ENCODE measurements at places on chromosomes 2 and 18.

DNA sequence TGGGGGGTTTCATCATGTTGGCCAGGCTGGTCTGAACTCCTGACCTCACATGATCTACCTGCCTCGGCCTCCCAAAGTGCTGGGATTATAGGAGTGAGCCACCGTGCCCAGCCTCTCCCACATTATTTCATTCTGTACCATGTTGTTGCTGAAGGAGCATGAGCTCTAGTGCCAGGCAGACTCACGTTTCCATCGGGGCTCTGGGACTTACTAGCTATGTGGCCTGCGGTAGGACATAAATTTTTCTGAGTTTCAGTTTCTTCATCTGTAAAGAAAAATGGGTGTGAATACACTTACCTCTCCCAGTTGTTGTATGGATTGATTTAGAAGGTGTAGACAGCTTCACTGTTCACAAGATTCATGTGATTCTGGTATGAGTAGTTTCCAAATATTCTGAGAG, 30.8 kb upstream of the CCL20 start:
- no peak for DNase-seq

- DNase-seq, result no peak
Observed at GRCh38 chr2:216850665-216851322, 9.1 kb downstream of the TNP1 start.

- no peak for DNase-seq
Observed at GRCh38 chr2:135063210-135063609, 11.1 kb downstream of the RAB3GAP1 start.

DNA sequence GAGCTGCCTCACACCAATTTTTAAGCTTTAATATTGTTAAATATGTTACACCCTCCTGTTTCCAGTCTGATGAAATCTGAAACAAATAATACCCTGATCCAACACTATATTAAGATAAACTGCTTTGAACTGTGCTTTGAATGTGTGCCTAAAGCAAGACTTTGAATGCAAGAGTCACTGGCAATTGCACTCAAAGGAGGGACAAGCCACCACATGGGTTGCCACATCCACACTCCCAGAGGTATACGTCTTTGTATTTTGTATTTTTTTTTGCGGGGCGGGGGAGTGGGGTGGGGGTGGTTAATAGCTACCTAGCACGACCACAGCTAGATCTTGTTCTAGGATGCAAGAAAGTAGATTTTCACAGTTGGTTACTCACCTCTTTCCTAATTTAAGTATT, 1.8 kb upstream of the ZEB2 start:
- DNase-seq, result no peak

DNA sequence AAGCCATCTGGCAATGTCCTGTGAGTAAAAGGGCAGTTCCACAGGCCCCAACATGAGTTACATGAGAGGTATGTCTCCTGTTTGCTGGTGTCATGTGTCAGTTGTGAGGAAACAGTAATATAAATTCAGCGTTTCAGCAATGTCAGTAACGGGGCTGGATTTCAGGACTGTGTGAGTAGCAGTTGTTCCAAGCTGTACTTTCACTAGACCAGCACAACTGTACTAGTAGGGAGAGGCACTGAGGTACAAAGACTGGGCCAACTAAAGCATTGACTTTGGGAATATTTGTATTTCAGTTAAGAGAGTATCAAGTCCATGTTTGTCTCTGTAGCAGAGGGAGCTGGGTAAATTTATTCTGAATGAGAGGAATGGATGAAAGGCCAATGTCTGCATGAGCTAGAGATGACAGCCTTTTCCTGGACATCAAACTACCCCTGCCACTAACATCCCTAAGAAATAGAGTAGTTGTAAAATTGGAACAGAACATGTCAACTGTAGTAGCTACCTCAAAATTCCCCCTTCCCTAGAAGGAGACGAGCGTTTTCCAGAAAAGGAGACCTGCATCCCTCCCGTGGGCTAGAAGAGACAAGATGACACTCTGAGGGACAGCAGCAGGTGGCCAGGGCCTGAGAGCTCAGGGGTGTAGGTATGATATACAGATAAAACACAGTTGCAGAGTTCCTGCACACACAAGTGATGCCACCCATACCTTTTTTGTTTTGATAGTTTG, 24.4 kb downstream of the EIF4E2 start:
- DNase-seq, result no peak

DNA sequence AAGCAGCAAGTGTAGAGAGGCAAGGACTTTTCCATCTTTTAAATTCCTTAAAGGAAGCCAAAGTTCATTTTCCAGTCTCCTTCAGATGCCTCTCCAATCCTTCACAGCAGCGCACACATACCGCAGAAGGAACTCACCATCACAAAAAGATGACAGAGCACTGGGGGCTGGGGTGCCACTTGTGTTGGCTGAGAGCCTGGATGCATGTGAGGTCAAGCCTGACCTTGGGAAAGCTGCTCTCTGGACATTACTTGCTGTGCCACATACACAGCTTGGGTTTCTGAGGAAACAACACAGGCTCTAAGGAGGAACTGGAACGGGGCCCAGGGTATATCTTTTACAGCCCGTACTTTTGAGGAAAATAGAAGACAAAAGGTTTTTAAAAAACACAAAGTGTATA, 364.3 kb upstream of the MEX3C start:
- DNase-seq, result no peak

GRCh38 chr2:133570542-133570941, 2.3 kb upstream of the NCKAP5 start:
- no peak for DNase-seq

GRCh38 chr18:8911408-8912340, 190.8 kb upstream of the NDUFV2 start:
- DNase-seq, result no peak

GRCh38 chr2:99504844-99505584, 15.2 kb upstream of the REV1 start:
- DNase-seq, result no peak

- no peak for DNase-seq
Observed at GRCh38 chr18:47611649-47612048, 318.8 kb downstream of the SMAD2 start.

GRCh38 chr18:55753643-55754263, 165.8 kb upstream of the TCF4 start:
- no peak for DNase-seq

GRCh38 chr18:59271606-59272220, 1.5 kb downstream of the RAX start:
- peak; percentile 24 for DNase-seq

GRCh38 chr18:70082430-70082829, 123.1 kb downstream of the RTTN start:
- no peak for DNase-seq

GRCh38 chr2:184581391-184581790, 16.9 kb upstream of the ZNF804A start:
- no peak for DNase-seq

DNA sequence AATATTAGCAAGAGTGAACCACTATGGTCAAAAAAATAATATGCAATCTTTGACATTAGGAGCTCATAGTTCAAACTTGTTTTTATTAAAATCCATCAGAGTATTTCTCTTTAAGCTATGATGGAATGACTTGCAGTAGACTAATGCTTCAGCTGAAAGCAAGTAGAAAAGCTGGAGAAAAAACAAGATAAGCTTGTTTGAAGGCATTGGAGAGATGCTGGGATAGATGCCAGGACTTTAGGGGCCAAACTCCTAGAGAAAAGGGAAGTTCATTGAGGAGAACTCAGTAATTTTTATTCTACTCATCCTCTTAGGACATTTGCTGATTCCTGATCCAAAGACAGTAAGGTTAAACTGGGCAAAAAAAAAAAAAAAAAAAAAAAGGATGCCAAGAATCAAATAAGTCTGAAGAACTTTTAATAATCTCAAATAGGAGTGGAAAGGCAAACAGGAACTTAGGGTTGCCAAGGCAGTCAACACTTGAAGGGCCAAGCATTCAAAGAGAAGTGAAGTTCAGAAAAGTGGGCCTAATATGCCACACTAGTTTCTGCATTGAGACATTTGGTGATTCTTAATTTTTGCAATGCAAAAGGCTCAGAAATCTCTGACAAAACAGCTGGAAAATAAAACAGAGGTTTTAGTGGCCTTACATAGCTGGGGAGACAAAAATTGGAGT, 19.7 kb upstream of the AFF3 start:
- no peak for DNase-seq

DNA sequence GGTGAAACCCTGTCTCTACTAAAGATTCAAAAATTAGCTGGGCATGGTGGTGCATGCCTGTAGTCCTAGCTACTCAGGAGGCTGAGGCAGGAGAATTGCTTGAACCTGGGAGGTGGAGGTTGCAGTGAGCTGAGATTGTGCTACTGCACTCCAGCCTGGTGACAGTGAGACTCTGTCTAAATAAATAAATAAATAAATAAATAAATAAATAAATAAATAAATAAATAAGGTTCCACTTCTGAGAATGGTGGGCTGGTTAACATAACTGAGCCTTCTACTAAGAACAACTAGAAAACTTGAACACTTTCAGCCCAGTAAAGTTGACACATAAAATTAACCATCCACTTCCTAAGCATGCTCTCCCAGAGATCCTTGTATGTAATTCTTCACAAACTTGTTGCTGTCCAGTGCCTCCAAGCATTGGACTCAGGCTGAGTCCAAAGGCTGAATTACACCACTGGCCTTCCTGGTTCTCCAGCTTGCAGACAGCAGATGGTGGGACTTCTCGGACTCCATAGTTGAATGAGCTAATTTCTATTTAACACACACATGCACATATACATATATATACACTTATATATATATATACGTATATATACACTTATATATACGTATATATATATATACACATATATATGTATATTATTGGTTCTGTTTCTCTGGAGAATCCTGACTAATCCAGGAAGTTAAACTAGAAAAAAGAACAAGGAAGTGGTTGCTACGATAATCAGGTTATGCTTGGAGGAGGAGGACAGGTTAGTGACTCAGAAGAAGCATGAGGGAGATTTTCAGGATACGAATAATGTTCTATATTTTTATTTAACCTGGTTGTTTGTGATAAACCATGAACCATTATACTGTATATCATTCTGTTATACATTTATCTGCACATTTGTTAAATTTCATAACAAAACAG, 348.8 kb downstream of the METTL4 start:
- no peak for DNase-seq

DNA sequence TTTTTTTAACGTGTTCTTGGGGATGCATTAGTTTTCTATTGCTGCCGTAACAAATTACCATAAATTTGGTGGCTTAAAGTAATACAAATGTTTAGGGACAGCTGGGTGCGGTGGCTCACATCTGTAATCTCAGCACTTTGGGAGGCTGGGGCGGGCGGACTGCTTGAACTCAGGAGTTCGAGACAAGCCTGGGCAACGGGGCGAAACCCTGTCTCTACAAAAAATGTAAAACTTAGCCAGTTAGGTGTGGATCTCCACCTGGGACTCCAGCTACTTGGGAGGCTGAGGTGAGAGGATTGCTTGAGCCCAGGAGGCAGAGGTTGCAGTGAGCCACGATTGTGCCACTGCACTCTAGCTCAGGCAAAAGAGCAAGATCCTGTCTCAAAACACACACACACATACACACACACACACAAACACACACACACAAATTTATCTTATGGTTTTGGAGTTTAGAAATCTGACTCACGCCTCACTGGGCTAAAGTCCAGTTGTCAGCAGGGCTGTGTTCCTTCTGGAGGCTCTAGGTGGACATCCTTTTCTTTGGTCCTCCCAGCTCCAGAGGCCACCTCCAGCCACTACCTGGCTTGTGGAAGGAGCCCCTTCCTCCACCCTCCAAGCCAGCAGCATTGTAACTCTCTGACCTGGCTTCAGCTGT, 76.1 kb downstream of the SEPTIN10 start:
- DNase-seq, result no peak

GRCh38 chr2:179561702-179562101, 297.1 kb upstream of the SESTD1 start:
- DNase-seq, result no peak

DNA sequence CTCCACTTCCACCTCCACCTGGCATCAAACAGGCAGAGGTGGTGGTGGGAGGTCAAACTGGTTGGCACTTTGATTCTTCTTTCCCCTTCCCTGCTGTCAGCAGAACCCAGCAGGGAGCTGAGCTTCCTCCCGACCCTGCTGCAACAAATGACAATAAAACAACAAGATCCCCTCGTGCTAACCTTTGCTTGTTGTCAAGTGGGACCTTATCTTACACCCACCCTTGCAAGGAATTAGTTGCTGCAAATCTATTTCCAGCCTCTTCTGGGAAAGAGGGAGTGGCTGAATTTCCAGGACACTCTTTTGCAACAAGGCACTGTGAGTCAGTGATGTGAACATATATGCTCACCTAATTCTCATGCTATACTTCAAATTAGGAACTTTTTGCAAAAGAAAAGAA, 655.1 kb downstream of the DSC3 start:
- peak; percentile 4 for DNase-seq

DNA sequence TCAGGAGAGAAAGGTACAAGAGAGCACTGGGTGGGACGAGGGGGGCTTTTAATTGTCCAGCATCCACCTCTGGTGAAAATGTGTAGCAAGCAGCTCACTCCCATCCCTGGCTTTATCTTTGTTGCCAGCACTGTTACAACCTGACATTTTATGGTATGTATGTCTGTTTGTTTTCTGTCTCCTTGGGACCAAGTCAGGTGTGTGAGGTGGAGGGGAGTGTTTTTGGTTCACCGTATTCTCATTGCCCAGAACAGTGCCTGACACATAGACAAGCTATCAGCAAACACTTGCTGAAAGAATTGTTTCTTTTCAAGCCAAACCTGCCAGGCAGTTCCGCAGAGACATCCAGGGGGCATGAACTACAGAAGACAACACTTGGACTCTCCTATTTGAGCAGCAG, 24.7 kb downstream of the TGFA start:
- DNase-seq, result no peak

DNA sequence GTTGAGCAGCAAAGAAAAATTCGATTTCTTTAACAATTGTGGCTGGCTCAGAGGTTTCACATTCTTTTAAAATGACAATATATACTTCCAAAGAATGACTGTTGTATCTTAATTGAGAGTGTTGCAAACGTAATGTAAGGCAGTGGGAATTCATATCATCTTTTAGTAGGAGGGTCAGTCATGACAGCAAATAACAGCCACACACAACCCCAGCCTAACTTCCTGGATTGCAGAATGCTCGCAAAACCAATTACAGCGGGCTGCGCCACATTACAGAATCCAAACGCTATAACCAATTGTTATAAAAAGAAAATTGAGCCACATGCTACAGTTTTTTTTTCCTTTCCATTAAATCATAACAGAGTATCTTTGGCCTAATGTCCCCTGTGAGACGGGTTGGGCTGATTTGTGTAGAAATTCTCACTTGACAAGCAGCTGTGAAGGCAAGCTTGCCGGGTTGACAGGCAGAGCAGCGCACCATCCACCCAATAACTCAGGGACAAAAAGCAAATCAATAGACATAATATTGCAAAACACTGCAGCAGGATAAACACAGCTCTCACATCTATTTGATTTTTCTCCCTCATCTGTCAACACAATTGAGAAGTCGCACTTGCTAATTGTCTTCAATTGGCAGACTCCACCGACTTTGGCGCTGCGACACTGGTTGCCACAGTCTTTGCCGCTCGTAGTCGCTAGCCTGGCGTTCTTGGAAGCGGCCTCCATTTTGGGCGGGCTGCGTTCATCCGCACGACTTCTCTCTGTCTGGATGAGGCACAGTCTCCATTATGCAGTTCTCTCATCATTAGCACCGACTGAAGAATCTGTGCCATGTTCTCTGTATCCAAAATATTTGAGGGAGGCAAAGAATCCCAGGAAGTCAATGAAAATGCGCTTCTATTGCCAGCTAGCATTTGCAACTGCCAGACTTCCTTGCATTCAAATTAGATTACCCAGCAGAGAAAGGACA, 95.0 kb upstream of the CCDC68 start:
- no peak for DNase-seq

Data from H7 (cell line).